ENCODE measurements at places on chromosomes 2 and 18.

DNA sequence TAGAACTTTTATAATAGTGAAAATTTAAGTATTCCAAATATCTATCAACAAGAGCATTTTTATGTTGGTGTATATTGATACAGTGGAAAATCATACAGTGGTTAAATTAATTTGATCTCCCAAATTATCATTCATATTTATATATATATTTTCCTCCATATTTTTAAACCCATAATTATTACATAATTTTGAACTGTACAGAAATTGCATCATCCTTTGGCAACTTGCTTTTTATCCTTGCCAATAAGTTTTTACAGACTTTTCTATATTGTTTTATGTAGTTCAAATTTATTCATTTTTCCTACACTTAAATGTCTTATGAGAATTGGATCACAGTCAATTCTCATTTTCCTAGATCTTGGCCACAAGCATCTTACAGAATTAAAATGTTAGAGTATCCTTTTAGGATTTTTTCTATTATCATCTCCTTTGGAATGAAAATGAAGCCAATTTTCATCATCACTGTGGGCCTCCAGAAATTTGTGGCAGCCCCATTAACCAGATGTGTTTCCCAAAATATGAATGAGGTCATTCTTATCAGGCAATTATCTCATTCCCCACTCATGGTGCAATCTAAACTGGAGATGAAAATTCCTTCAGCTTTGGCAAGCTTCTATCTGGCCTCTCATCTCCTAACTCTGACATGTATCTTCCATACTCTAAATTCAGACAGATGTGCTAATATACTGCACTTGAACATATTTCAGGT is 94.2 kb upstream of the DLGAP1 start:
- DNase-seq: no peak

GRCh38 chr2:170201275-170201674 is 23.3 kb downstream of the MYO3B start:
- no peak for DNase-seq

- DNase-seq: no peak
Measured at GRCh38 chr2:9162841-9163240, 43.8 kb upstream of the ASAP2 start.

- no peak for DNase-seq
Measured at GRCh38 chr2:196565106-196565765, 74.3 kb upstream of the CCDC150 start.

DNA sequence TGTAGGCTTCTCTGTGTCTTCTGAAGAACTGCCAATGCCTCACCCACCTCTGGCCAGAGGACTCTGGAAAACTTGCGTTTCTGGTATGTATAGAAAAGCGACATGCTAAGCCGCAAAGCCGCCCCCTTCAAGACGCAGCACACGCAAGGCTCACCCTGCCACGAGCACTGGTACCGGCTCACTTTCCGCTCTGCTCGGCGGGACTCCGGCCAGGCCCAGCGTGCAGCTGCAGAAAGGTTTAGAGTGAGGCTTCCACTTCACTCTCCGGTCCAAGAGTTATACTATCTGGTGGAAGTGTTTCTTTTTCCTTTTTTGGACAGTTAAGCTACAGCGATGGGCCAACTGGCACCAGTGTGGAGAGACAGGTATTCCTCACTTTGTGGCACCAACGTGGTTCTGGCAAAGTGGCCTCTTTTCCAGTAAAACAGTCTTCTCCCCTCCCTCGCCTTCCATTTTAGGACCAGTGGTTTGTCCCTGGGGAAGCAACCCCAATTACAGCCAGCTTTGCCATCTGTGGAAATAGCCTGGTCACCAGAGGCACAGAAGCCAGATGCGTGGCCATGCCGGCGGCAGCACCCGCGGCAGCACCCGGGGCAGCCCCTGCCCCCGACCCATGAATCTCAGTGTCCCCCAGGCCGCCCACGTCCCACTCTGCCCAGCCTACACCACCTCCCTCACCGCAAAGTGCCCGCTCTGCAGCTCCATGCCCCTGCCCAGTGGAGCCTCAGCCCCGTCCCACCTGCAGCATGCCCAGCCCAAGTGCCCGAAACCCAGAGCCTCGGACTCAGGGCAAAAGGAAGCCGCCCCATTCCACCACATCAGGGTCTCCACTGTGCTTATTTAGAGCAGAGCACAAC is 91.6 kb upstream of the CTDP1 start:
- DNase-seq: no peak

- DNase-seq: no peak
Measured at GRCh38 chr2:108920686-108921085, 68.3 kb downstream of the EDAR start.

- no peak for DNase-seq
Measured at GRCh38 chr2:8794923-8795825, 42.2 kb downstream of the KIDINS220 start.

DNA sequence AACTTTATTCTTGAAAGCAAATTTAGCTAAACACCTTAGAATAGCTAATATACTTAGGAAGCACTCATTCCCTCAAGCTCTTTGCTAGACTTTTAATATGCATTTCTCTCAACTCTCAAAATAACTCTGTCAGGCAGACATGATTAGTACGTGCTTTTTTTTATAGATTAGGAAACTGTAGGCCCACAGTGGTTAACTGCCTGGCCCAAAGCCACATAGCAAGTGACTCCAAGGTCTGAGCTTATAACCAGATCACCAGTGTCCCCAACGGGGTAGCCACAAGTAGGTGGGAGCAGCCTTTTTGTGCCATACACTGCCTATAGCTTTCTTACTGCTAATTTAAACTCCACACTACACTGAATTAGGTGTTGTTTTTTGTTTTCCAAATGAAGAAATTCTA is 576.8 kb downstream of the METTL4 start:
- DNase-seq: no peak

DNA sequence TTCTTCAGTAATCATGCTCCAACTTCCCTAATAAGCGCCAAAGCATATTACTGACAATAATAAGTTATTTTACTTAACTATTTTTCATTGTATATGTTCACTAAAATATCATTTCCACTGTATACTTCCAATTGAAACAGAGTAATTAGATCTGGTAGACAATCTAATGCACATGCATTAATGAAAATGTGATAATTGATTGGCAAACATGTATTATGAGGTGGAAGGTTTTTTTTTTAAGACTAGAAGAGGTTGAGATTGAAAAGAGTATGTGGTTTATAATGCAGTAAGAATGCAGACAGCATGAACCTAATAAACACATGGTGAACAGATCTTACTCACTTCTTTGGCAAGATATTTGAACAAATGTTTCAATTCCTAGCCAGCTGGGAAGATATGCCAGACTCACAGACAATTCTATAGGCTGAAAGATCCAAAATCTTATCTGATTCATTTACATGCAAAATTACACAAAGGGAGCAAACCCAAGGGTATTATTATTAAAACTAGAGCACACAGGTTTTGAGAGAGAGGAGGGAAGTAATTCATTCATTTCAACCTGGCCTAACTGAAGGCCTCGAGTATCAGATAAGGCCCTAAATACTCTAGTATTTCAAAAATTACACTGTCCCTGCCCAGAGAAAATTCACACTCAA is 2.8 kb downstream of the NCKAP1 start:
- DNase-seq: no peak

DNA sequence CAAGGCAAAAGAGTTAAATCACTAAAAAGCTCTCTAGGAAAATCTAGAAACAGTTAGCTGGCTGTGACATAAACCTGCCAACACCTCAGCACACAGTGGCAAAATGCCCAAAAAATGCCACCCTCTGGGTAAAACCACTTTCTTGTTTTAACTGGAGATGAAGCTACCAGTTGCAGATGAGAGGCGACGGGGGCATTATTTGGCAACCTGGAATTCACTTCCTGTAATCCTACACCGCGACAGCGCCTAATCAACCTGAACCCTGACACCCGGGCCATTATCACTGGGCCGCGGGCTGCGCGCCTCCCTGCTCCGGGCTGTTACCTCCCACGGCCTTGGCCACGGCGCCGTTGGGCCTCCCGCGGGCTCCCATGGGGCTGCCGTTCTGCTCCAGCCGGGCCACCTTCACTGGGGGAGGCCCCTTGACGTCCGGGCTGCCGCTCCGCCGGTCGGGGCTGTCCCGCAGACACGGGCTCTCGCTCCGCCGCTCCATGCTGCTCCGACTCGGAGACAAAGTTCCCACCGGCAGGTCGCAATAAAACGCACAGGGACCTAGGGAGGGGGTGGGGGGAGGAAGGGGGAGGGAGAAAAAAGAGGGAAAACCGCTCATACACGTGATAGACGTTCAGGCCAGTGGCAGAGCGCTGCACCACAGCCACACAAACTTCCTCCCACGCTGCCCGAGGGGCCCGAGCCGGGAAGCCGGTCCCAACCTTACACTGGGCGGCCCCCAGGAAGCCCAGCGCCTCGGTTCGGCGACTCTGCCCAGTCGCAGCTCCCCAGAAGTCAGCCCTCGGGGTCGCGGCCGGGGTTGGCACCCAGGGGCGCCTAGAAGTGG is 2.0 kb downstream of the SATB2 start:
- no peak for DNase-seq

DNA sequence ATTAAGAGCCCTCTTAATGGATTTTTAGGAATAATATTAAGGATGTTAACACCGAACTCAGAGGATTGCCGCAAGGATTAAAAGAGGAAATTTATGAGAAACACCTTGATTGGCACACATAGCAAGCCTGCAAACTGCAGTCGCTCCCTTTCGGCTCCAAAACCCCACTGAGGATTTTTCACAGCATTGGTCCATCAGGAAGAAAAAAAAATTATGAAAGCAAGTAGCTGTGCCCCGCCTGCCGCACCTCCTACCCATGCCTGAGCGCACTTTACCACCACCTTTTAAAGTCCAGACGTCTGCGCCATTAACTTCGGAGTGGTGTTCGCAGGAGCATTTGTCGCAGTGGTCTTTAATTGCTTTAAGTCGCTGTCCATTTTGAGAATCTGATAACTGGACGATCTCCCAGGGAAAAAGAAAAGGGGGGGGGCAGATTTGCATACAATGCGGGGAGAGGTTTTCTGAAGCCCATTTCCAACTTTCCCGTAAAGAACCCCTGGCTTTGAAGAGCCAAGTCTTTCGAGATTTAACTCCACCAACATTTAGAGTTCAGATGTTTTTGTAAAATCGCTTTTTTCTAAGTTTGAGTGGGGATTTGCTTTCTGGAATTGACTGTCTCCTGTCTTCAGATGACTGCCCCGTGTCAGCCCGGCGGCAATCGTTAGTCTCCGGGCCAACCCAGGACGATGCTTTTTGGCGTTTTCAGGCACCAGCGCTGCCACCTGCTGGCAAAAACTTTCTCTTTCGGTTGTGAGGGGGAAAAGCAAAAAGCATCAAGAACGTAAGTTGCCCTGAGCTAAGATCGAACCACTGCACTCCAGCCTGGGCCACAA is 913 bp upstream of the TRABD2A start:
- peak; percentile 94 for DNase-seq

GRCh38 chr18:48442761-48443160 is 33.6 kb upstream of the ZBTB7C start:
- DNase-seq: no peak

- no peak for DNase-seq
Measured at GRCh38 chr2:12896318-12896982, 179.7 kb downstream of the TRIB2 start.

DNA sequence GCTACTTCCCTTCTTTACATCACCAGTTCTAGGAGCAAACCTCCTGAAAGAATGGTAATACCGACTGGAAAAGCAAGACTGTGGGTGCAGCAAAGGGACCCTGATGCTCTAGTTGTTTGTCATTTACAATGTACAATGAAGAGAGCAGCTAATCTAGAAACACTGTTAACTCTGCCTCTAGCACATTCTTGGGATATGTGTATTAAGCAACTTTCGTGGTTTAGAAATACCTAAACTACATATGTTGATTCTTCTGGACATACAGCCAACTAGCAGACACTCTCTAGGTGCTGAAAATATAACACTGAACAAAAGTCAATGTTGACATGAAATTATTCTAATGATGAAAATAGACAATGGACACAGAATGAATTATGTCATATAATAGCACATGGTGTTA is 440.3 kb upstream of the MC4R start:
- DNase-seq: no peak

DNA sequence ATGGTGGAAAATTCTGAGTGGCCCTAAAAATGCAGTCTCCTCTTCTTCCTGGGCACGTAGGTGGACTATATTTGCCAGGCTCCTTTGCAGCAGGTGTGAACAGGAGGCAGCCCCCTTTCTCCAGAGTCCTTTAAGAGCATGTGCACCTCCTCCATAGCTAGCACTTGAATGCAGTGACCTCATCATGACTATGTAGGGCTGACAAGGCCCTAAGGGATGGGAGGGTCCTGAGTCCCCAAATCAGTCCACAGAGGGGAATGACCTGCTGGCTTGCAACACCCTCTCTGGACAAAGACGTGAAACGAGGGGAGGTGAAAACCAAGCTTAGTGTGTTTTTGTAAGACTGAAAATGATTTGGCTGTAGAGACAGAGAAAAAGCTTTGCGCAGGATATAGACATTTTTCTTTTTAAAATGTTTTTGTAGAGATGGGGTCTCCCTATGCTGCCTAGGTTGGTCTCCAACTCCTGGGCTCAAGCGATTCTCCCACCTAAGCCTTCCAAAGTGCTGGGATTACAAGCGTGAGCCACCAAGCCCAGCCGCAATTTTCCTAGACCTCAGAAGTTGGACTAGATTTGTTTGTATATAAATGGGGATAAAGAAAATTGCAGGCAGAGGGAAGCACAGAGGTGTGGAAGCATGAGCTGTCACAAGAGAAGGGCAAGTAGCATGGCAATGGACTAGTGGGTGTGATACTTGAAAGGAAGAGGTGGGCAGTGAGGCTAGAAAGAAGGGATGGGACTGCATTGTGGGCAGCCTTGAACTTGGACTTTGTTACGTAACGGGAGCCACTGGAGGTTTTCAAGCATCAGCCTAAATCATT is 28.8 kb downstream of the LONRF2 start:
- DNase-seq: no peak

DNA sequence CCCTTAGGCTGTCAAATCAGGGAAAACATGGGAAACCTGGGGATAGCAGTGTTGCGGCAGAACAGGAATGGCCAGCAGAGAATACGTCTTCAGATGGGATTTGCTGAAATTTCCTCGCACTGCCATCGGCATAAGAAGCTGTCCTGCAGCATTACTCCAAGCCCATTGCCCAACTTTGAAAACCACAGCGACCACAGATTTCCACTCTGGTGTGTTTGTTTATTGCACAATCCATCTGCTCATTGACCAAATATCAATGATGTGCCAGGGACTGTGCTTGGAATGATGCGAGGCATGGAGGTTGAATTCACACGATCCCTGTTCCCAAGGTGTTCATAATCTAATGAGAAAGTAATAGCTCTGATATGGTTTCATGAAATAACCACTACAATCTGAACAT is 383.3 kb upstream of the MYT1L start:
- no peak for DNase-seq

- no peak for DNase-seq
Measured at GRCh38 chr2:144995482-144995881, 475.6 kb upstream of the ZEB2 start.

All from activated CD4-positive, alpha-beta T cell treated with anti-CD3 and anti-CD28 coated beads, Interleukin-2, Interleukin-6, amounts not matched to agents 100 ng/mL and 50 ng/mL, durations not matched to agents 16 hours and 8 hours (primary cell).